Spinal cord (tissue), 10 donors: ENCODE measurements at places on chromosomes 12 and 14. TPM values are rescaled to one million over a fixed set of nuclear protein-coding genes. Genes with fewer than 3 reads are reported as not detected.
A peak's percentile ranks its signal among the peaks of the same experiment; 100 is the strongest.

GRCh38 chr14:89280600-89280999 is 136.4 kb downstream of the FOXN3 start:
- no peak overlapping the region for H3K27ac ChIP-seq
- H3K4me3 ChIP-seq: no peak overlapping the region
- no peak for DNase-seq
- H3K27me3 ChIP-seq: no peaks in the 10 kb centered on the region

DNA sequence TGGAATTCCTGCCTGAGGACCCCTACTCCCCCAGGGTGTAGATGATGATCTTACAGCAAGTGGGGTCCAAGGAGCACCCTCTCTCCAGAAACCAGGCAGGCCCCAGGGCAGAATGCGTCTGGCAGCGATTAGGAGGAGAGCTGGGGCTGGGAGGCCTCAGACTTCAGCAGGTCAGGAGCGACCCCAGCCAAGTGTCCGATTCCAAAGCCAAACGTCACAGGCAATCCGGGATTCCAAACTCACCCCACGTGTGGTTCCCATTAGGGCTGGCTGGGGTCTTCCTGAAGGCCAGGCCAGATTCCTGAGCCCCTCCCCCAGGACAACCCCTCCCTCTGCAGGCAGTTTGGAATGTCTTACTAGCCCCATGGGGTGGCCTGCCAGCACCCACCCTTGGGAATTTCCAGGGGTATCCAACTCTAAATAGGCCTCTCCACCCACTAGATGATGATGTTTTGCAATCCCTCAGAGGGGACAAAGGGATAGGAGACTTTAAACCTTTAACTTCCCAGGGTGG is 17.3 kb upstream of the FIGNL2 start:
- DNase-seq: no peak
- H3K4me1 ChIP-seq: peaks cover 56% of the 10 kb centered on the region
- no peak overlapping the region for H3K4me3 ChIP-seq
- peaks cover 6% of the 10 kb centered on the region for H3K27me3 ChIP-seq
- no peak overlapping the region for H3K27ac ChIP-seq

GRCh38 chr12:619346-619745 is 43.9 kb downstream of the NINJ2 start:
- H3K4me1 ChIP-seq: peaks cover 3% of the 10 kb centered on the region
- no peaks in the 10 kb centered on the region for H3K27me3 ChIP-seq
- no peak overlapping the region for H3K4me3 ChIP-seq
- no peak overlapping the region for H3K27ac ChIP-seq
- DNase-seq: no peak
- H3K36me3 ChIP-seq: no peaks in the 10 kb centered on the region

The MYF5 gene
- total RNA-seq: not detected

DNA sequence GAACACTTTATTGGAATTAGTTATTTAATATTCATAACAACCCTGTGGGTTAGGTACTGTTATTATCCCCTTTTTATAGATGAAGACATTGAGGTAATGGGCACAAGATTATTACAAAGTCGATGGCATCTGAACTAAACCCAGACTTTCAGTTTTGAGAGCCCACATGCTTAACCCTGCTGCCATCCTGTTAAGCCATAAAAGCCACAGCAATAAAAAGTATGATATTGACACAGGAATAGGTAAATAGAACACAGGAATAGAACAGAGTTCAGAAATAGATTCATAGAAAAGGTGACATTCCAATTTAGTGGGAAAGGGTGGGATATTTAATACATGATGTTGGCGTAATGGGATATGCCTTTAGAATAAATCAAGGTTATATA is 119.8 kb downstream of the SLC38A1 start:
- DNase-seq: no peak
- no peak overlapping the region for H3K4me3 ChIP-seq
- H3K27me3 ChIP-seq: no peaks in the 10 kb centered on the region
- no peak overlapping the region for H3K27ac ChIP-seq
- H3K36me3 ChIP-seq: no peaks in the 10 kb centered on the region

- H3K36me3 ChIP-seq: no peaks in the 10 kb centered on the region
- no peak for DNase-seq
- no peaks in the 10 kb centered on the region for H3K4me1 ChIP-seq
- no peaks in the 10 kb centered on the region for H3K27me3 ChIP-seq
- no peak overlapping the region for H3K27ac ChIP-seq
- H3K4me3 ChIP-seq: no peak overlapping the region
Observed at GRCh38 chr12:97005174-97005573, 98.1 kb downstream of the NEDD1 start.

GRCh38 chr12:18246066-18246465 is 15.3 kb upstream of the PIK3C2G start:
- no peak overlapping the region for H3K4me3 ChIP-seq
- H3K27me3 ChIP-seq: no peaks in the 10 kb centered on the region
- DNase-seq: no peak
- H3K4me1 ChIP-seq: no peaks in the 10 kb centered on the region
- no peak overlapping the region for H3K27ac ChIP-seq

DNA sequence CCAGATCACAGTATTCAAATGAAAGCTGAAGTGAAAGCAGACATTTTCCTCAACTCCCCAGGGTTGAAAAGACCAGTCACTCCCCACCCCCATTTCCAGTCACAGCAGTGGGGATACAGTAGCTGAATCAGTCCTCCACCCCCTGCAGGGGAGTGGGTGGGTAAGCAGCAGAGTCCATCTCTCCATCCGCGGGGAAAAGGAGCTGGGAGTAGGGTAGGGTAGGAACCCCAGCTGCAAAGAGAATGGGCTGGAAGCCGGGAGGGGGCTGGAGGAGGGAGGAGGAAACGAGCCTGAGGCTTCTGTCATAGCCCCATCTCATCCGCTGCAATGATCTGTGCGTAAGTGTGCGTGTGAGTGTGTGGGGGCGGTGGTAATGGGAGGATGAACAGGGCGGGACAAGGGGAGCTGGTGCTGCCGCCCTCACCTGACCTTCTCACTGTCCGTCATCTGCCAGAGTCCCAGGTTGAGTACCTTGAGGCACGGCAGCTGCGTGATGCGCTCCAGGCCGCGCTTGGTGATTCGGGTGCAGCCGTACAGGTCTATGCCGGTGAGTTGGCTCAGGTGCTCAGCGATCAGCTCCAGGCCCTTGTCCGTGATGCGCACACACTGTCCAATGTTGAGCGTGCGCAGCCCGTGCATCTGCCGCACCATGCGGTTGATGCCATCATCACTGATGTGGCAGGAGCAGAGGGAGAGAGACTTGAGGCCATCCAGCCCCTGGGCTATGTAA is 1.8 kb downstream of the FBXL14 start:
- H3K27ac ChIP-seq: peak overlapping the region; percentile 89
- peaks cover 13% of the 10 kb centered on the region for H3K36me3 ChIP-seq
- DNase-seq: peak; percentile 73
- peaks cover 30% of the 10 kb centered on the region for H3K4me1 ChIP-seq

DNA sequence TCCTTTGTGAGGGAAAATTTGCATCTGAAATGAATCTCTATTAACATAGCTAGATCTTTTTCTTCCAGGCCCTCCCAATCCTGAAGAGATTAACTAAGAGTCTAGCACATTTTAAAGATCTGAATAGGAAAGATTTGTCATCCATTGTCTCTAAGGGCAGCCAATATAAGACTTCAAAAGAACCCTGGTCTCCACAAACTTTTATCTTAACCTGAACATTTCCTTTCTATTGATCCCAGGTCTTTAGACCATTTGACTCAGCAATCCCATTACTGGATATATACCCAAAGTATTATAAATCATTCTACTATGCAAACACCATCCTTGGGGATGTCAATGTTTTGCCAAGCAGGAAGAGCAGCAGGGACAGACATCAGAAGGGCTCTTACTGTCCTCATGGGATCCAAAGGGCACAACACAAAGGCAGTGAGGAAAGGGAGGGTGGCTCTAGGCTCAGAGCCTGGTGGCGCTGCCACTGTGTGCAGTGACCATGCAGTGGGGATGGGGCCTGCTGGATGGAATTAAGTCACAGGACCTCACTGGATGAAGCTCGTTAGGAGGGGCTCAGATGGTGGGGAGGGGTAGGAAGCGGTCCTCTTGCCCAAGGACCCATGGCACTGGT is 12.7 kb upstream of the BDKRB2 start:
- no peaks in the 10 kb centered on the region for H3K36me3 ChIP-seq
- H3K27ac ChIP-seq: no peak overlapping the region
- no peak overlapping the region for H3K4me3 ChIP-seq
- H3K4me1 ChIP-seq: peaks cover 23% of the 10 kb centered on the region
- no peak for DNase-seq

DNA sequence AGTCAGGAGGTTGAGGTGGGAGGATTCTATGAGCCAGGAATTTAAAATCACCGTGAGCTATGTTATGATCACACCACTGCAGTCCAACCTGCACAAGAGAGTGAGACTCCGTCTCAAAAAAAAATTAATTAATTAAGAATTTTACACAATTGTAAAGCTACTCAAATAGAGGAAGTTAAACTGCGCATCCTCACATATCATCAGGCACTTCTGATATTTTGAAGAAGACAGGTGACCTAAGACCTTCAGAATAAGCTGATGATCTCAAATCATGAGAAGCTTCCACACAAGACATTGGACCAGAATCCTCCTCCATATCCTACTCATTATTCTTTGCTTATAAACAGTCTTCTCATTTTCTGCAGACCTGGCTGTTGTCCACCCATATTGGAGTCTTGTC is 800.9 kb downstream of the TMEM121 start:
- H3K27me3 ChIP-seq: no peaks in the 10 kb centered on the region
- H3K27ac ChIP-seq: no peak overlapping the region
- no peak overlapping the region for H3K4me3 ChIP-seq

- H3K4me1 ChIP-seq: no peaks in the 10 kb centered on the region
- H3K27ac ChIP-seq: no peak overlapping the region
- no peak overlapping the region for H3K4me3 ChIP-seq
- no peaks in the 10 kb centered on the region for H3K36me3 ChIP-seq
- no peaks in the 10 kb centered on the region for H3K27me3 ChIP-seq
- no peak for DNase-seq
Observed at GRCh38 chr14:68407285-68407684, 385.6 kb downstream of the ZFP36L1 start.

The TAS2R30 gene
- 5.7 TPM for total RNA-seq

GRCh38 chr12:74816398-74817175 is 279.0 kb downstream of the ATXN7L3B start:
- no peak for DNase-seq
- H3K27me3 ChIP-seq: no peaks in the 10 kb centered on the region
- H3K4me3 ChIP-seq: no peak overlapping the region
- no peaks in the 10 kb centered on the region for H3K4me1 ChIP-seq

- no peaks in the 10 kb centered on the region for H3K4me1 ChIP-seq
- no peaks in the 10 kb centered on the region for H3K36me3 ChIP-seq
- no peak overlapping the region for H3K4me3 ChIP-seq
- no peak for DNase-seq
Observed at GRCh38 chr14:79466938-79467527, 744.3 kb downstream of the DIO2 start.

The C1QL4 gene
- 4.8 TPM for total RNA-seq

The ERBB3 gene
- total RNA-seq: 41.1 TPM

GRCh38 chr14:51369814-51370213 is 129.8 kb downstream of the TMX1 start:
- H3K27me3 ChIP-seq: no peaks in the 10 kb centered on the region
- H3K27ac ChIP-seq: no peak overlapping the region
- no peaks in the 10 kb centered on the region for H3K36me3 ChIP-seq
- H3K4me3 ChIP-seq: no peak overlapping the region

The SLC39A5 gene
- not detected for total RNA-seq

DNA sequence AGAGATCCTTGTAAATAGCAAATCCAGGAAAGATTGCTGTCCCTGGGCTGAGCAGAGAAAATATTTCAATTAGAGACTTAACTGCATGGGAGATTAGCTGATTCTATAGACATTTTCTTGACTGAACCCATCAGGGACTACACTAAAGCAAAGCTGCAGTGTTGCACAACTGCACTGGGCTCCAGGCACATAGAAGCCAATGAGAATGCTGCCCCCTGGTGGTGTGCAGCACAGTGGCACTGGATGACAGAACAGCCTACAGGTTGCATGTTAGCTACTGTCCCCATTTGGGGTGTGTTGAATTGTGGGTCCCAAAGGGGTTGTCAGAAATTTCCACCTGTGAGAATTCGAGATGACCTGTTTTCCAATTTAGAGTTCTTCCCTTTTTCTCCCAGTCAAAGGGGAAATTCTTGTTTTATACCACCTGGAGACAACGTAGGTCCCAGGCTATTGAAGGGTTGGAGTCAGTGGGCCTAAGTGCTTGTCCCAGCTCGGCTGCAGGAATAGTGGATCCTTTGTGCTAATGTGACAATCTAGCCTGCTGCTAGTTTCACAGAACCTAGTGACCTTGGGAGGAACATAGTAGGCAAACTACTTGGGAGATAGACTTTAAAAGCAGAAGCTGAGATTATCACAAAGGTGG is 114.7 kb downstream of the SLC8A3 start:
- H3K4me1 ChIP-seq: no peaks in the 10 kb centered on the region
- no peaks in the 10 kb centered on the region for H3K27me3 ChIP-seq
- H3K27ac ChIP-seq: no peak overlapping the region
- no peaks in the 10 kb centered on the region for H3K36me3 ChIP-seq

DNA sequence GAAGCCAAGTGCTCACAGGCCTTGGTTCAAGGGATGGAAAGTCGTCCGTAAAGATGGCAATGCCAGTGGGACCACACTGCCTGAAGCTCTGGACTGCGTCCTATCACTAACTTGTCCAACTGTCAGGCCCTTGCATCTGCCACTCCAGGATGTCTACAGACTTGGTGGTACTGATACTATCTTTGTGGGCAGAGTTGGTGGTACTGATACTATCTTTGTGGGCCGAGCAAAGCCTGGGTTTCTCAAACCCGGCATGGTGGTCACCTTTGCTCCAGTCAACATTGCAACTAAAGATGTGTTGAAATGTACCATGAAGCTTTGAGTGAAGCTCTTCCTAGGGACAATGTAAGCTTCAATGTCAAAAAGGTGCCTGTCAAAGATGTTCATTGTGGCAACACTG is 128.4 kb upstream of the SEL1L start:
- H3K36me3 ChIP-seq: no peaks in the 10 kb centered on the region
- DNase-seq: no peak
- H3K27me3 ChIP-seq: no peaks in the 10 kb centered on the region
- H3K4me1 ChIP-seq: no peaks in the 10 kb centered on the region

The NELL2 gene
- 105 TPM for total RNA-seq

- H3K27me3 ChIP-seq: no peaks in the 10 kb centered on the region
- no peak for DNase-seq
- H3K36me3 ChIP-seq: no peaks in the 10 kb centered on the region
- no peak overlapping the region for H3K27ac ChIP-seq
- no peaks in the 10 kb centered on the region for H3K4me1 ChIP-seq
- H3K4me3 ChIP-seq: no peak overlapping the region
Observed at GRCh38 chr14:49526101-49526500, 60.1 kb downstream of the RPS29 start.

The RPS6KA5 gene
- 10.7 TPM for total RNA-seq

GRCh38 chr12:77104792-77105191 is 39.4 kb upstream of the E2F7 start:
- no peaks in the 10 kb centered on the region for H3K36me3 ChIP-seq
- no peak overlapping the region for H3K4me3 ChIP-seq
- no peaks in the 10 kb centered on the region for H3K27me3 ChIP-seq
- no peak overlapping the region for H3K27ac ChIP-seq
- no peaks in the 10 kb centered on the region for H3K4me1 ChIP-seq
- DNase-seq: no peak

GRCh38 chr12:22687361-22688076 is 62.5 kb downstream of the ETNK1 start:
- H3K4me3 ChIP-seq: no peak overlapping the region
- H3K36me3 ChIP-seq: no peaks in the 10 kb centered on the region
- no peaks in the 10 kb centered on the region for H3K4me1 ChIP-seq
- H3K27me3 ChIP-seq: no peaks in the 10 kb centered on the region
- DNase-seq: no peak

The P2RX2 gene
- 0.06 TPM for total RNA-seq

The SERPINA5 gene
- 1.6 TPM for total RNA-seq

The PRH2 gene
- not detected for total RNA-seq

- H3K36me3 ChIP-seq: no peaks in the 10 kb centered on the region
- H3K27me3 ChIP-seq: no peaks in the 10 kb centered on the region
- no peak overlapping the region for H3K4me3 ChIP-seq
- no peak overlapping the region for H3K27ac ChIP-seq
- DNase-seq: no peak
- H3K4me1 ChIP-seq: no peaks in the 10 kb centered on the region
Observed at GRCh38 chr12:26032719-26033241, 74.3 kb downstream of the RASSF8 start.
